Left ventricle myocardium inferior (tissue), 1 donor: ENCODE measurements at places on chromosomes 11 and 22. TPM values are rescaled to one million over a fixed set of nuclear protein-coding genes. Genes with fewer than 3 reads are reported as not detected.
A peak's percentile ranks its signal among the peaks of the same experiment; 100 is the strongest.

Gene TUB
- 22.8 TPM for total RNA-seq

Gene C22orf15
- total RNA-seq: not detected

Gene VWCE
- total RNA-seq: 0.77 TPM

Gene TSPAN4
- 33.0 TPM for total RNA-seq

Gene WNT11
- 22.7 TPM for total RNA-seq

Gene PRMT3
- 11.4 TPM for total RNA-seq

Gene TLCD5
- total RNA-seq: 9.7 TPM

Gene OSBPL5
- total RNA-seq: 11.4 TPM

- DNase-seq: no peak
Measured at GRCh38 chr11:61974766-61975631, 7.6 kb upstream of the FTH1 start.

DNA sequence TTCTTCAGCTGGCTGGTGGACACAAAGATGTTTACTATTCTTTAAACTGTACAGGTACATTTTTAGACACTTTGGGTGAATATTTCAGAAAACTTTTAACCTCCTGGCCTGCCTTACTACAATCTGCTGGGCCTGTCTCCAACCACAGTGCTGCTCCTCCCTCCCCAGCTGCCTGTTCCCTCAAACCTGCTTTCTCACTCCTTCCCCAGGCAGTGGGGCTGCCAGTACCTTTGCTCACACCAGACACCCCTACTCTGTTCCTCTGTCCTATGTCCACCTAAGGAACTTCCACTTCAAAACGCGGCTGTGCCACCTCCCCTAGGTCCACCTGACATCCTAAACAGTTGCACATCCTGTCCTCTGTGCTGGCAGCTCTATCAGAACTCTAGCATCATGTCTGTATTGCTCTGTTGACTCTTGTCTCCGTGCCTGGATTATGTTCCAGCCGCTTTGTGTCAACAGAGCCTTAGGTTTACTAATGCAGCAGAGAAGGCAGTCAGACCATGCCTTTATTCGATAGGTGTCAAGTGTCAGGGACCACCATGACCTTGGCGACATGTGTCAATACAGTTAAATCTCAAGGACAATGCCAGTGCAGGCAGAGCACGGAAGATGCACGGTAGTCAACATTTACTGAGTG, 13.4 kb downstream of the ZP1 start:
- no peak for DNase-seq

DNA sequence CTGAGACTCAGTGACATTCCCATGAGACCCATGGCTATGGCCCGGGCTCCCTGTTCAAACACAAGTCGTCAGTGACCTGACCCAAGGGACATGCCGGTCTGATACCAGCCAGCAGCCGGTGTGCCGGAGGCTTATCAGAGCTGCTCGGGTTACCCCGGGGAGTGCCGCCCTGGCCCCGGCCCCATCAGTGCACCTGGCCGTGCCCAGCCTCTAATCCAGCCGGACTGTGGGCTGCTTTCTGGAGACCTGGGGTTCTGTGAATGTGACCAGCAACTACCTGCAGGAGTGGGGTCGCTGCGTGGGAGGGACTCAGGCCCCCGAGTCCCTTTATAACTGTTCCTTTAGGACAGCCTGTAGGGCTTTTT, 52.7 kb downstream of the LINC01488 start:
- no peak for DNase-seq

GRCh38 chr11:92828556-92828955, 140.9 kb upstream of the MTNR1B start:
- no peak for DNase-seq

GRCh38 chr11:95154514-95154913, 64.9 kb downstream of the ENDOD1 start:
- DNase-seq: no peak

DNA sequence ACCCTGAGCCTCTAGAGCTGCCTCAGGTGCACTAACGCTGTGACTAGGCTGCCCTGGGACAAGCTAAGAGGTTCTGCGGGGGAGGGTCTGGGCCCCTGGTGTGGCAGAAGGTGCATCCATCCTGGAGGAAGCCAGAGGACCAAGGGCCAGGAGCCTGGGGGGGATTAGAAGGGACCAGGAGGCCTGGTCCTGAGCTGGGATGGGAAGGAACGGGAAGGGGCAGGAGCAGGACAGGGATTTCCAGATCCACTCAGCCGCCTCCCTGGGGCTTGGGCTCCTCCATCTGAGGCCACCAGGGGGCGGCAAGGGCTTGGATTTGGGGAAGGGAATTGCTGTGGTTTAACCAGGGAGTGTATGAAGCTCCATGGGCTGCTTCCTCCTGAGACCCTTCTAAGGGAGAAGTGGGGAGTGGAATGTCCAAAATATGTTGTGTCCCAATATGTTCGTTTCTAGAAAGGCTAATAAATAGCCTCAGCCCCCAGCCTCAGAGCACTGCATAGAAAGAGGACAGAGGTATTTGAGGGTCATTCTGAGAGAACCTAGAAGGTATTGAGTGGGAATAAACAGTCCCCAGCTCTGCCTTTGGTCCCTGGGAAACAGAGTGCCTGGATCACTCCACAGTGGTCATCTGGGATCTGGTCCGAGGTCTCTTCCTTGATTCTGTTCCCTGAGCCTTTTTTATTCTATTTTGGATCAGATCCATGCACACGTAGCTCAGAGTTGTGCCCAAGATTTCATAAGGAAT, 17.4 kb upstream of the PRAME start:
- DNase-seq: peak; percentile 55

DNA sequence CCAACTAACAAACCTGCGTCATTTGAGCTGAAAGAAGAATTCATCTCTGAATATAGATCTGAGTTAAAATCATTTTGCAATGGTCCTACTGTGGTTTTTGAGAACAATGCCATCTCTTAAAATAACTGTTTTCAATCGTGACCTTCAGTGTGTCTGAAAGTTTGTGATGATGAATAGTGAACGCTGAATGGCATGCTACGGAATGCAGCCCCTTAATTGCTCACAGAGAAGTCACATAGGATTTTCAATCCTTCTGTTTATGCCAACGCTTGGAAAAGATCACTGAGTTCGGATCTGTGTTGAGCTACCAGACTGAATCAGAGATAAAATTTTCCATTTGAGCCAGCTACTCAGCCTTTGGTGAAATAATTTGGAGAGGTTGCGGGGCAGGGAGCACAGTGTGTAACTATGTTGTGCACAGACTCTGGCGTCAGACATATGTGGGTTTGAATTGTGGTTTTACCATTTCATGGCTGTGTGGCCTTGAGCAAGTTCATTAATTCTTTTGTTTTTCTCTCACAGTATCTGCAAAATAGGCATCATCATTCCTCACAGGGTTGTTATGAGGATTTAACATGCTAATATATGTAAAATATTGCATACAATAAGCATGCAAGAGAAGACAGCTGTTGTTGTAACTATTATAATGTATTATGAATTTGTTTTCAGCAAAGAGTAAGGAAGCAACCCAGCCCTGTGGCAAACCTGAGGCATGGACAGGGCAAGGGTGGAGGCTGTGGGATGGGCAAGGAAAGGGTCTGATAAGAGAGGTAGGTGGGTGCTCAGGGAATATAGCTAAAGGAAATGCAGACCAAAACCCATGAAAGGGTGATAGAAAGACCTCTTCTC, 679.9 kb downstream of the KCNA4 start:
- no peak for DNase-seq

GRCh38 chr11:33701302-33702230, 940 bp upstream of the C11orf91 start:
- no peak for DNase-seq

DNA sequence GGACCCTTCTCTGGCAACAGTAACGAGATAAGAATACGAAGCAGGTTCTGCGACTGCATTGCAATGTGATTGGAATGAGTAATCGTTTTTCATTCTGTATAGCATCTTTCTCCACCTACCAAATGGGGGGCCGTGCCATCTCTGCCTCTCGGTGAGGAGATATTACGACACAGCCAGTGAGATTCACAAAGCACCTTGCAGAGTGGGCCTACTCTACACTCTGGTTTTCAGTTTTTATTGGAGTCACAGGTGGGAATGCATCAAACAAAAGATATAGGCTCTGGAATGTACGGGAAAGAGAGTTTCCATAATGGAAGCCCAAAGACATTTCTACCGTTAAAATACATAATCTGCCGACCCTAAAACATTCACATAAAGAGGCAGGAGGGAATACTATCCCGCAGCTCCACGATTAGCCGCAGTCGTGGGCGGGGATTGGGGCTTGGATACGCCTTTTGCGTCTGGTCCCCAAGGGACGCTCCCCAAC, 423 bp upstream of the RTN3 start:
- no peak for DNase-seq

- DNase-seq: no peak
Measured at GRCh38 chr11:93784935-93785360, 866 bp downstream of the MED17 start.

GRCh38 chr22:29837741-29838598, at the start of gene ASCC2:
Gene ASCC2, minus strand, starts transcription at chr22:29838274. Its CDS starts 5,949 bp downstream, at chr22:29832325.
- DNase-seq: peak; percentile 100

- DNase-seq: no peak
Measured at GRCh38 chr11:98409069-98409468, 611.7 kb upstream of the CNTN5 start.

DNA sequence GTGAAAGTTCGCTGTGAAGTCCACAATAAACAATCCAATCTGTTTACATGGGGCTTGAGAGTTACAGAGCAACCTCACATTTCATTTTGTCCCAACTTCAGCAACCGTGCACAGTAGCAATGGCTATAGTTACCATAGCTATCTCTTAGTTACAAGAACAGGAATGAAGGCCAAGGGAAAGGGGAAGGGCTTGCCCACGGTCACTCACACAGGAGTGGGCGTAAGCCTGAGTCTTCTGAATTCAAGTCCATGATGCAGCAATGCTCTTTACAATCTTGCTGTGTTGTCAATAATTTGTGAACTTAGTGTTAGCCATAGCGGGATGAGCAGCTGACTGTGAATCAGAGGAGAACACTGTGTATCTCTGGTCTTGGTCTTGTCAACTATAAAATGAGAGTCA, 102.9 kb downstream of the ADAMTS15 start:
- DNase-seq: no peak

DNA sequence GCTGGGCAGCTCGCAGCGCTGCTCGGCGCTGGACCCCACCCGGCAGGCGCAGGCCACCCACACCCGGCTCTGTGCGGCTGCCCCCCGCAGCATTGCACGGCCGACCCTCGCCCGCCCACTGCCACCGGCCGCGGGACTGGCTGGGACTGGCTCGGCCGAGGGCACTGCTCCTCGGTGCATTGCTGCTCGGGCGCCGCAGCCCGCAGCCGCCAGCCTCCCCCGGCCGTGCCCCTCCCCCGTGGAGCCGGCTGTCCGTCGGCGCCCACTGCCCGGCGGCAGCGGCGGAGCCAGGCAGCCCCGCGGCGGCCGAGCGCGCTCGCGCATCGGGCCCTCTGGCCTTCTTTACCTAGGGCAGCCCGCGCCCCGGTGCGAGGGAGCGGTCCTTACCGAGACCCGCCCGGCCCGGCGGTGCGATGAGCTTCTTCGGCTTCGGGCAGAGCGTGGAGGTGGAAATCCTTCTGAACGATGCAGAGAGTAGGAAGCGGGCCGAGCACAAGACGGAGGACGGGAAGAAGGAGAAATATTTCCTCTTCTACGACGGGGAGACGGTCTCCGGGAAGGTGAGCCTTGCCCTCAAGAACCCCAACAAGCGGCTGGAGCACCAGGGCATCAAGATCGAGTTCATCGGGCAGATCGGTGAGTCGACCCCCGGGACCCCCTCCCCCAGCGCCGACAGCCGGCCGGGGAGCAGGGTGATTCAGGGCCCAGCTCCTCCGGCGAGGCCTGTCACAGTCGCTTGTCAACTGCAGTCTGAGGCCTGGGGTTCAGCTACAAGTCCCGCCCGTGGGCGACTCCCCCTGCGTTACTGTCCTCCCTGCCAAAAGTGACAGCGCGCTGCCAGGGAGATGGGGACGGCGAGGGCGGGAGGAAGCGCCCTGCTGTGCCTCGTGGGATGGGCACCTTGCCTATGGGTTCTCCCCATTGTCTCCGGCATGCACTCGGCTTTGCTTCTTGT, 516 bp downstream of the VPS26B start:
- DNase-seq: peak; percentile 70

- no peak for DNase-seq
Measured at GRCh38 chr22:23109079-23109347, 32.8 kb downstream of the RSPH14 start.

GRCh38 chr22:20583471-20583922, 76.1 kb downstream of the MED15 start:
- DNase-seq: peak; percentile 64

DNA sequence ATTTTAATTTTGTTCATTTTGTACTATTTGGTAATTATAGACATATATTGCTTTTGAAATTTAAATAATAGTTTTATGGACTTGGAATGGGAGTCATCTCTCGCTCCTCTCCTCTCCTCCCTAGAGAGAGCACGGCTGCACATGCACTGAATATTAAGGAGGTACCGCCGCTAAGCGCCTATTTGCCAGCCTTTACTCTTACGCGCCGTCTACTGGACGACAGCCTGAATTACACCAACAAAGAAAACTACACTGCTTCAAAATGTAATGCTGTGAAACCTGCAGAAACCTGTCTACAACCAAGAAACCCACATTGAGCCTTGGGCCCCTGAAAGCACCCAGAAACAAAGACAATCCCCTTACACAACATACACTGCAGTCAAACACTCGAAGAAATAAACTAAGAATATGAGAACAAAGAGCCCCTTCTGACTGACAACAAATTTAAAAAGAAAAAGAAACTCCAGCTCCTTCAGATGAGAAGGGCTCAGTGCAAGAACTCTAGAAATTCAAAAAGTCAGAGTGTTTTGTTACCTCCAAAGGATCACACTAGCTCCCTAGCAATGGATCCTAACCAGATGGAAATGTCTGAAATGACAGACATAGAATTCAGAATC, 737.2 kb downstream of the LRRC4C start:
- DNase-seq: no peak

DNA sequence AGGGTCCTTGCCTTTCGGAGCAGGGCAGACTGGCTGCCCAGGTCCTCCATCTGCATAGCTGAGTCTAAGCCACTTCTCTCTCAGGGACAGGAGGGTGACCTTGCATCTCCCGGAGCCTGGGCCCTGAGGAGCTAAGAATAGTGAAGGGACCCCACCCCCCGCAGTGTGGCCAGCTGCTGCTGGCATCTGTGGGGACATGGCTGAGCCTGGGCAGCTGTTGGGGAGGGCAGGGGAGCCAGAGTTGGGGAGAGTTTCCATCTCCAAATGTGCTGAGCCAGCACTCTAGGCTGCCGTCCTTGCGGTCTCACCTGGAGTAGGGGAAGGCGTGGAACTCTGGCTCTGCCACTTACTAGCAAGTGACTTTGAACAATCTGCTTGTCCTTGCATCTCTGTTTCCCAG, 34.8 kb upstream of the SHISAL1 start:
- DNase-seq: no peak
